ENCODE measurements at places on chromosomes 12 and 14.

DNA sequence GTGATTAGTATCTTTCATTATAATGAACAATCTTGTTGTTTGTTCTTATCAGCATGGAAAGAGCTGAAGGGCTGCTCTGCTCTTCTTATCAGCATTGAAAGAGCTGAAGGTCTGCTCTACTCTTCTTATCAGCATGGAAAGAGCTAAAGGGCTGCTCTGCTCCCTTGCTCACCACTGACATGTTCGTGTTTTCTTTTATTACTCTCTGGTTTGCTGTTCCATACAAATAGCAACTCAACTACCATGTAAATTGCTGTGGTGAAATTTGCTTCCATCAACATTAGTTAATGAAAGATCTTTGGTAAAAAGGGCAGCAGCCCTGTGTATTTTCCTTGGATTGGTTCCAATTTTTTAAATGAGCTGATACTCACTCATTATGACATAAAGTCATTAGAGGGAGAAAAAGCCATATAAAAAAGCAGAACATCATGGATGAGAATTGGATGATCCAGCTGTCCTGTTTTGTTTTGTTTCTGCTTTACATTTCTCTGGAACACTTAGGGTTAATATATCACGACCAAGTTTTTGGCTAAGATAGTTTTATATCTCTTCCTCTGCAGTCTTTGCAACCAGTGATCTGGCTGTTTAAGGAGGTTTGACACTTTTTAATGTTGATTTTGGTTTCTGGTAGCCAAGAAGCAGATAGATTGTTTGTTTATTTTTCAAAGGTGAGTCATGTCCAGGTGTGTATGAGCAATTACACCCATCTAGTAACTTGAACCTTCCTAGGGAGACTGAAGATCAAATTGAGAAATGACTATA is 356.6 kb downstream of the CEP128 start:
- peaks cover 9% of the 10 kb centered on the region for H3K4me1 ChIP-seq
- H3K27ac ChIP-seq = no peak overlapping the region
- H3K4me3 ChIP-seq = no peak overlapping the region
- DNase-seq = no peak
- H3K36me3 ChIP-seq = peaks cover 2% of the 10 kb centered on the region
- no peaks in the 10 kb centered on the region for H3K27me3 ChIP-seq

GRCh38 chr14:91302391-91302790 is 57.9 kb upstream of the GPR68 start:
- H3K4me1 ChIP-seq = peaks cover 37% of the 10 kb centered on the region
- H3K27me3 ChIP-seq = no peaks in the 10 kb centered on the region
- no peak for DNase-seq
- peaks cover 89% of the 10 kb centered on the region for H3K36me3 ChIP-seq

- H3K4me1 ChIP-seq = peaks cover 68% of the 10 kb centered on the region
- peaks cover 19% of the 10 kb centered on the region for H3K36me3 ChIP-seq
- peak overlapping the region; percentile 5 for H3K4me3 ChIP-seq
- peak overlapping the region; percentile 73 for H3K27ac ChIP-seq
- DNase-seq = no peak
These were observed 12.1 kb downstream of the CNOT2 start for GRCh38 chr12:70255311-70255710.

DNA sequence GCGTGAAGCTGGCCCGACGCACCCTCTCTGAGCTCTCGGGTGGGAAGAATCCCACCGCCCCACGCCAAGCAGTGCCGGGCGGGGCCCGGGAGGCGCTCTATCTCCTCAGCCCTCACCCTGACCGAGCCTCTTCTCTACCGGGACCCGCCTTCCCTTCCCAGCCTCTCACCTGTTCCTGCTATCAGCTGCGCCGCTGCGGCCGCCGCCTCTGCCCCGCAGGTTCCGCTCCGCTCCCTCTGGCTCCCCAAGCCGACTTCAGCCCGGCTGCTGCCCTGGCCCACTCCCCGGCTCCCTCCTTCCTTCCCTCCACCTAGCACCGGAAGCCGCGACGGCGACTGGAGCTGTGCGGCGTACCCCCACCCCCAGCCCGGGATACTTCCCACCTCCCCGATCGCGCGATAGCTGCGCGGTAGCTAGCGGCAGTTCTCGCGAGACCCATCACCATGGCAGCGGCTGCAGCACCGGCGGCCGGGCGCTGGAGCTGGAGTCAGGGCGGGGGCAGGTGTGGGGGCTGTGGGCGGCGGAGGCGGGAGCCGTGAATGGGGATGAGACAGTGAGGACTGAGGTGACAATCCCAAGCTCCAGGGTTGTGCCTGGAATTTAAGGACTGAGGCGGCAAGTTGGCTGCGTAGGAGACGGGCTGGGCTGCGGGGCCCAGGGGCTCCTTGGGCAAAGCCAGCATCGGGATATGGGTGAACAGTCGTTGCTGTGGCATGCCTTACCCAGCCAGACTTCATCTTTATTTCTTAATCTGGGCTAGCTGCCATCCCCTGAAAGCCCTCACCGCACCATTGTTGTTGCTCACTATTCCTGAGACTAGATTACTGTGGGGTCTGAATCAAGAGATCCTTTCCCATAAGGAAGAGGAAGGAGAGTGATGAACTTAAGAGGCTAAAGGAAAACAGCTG is at the start of gene ARF3:
TSS of gene ARF3 (minus strand) at position 347 of the 908 bp plus-strand sequence. CDS start 16,392 bp downstream, outside the sequence.
- peak within 1 kb of the TSS; percentile 89 for H3K27ac ChIP-seq
- peaks cover 53% of the 10 kb centered on the region for H3K4me1 ChIP-seq
- DNase-seq = peak; percentile 80
- H3K27me3 ChIP-seq = peaks cover 13% of the 10 kb centered on the region
- peaks cover 19% of the 10 kb centered on the region for H3K36me3 ChIP-seq

DNA sequence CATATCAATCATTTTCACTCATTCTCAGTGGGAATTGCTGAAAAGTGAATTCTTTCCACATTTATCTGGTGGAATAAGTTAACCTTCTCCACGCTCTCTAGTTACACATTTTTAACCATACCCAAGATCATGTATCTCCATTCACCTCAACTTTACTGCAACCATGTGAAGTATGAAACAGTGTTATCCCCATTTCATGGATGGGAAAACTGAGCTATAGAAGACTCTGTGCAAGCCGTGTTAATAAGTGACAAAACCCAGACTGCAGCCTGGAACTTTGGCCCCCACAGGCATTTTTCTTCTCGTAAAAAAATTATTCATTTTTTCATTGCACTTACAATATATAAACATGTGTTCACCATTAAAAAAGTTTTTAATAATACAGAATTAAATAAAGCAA is 82.4 kb upstream of the CCND2 start:
- H3K36me3 ChIP-seq = no peaks in the 10 kb centered on the region
- no peaks in the 10 kb centered on the region for H3K4me1 ChIP-seq
- H3K27me3 ChIP-seq = no peaks in the 10 kb centered on the region
- no peak overlapping the region for H3K27ac ChIP-seq
- DNase-seq = no peak

DNA sequence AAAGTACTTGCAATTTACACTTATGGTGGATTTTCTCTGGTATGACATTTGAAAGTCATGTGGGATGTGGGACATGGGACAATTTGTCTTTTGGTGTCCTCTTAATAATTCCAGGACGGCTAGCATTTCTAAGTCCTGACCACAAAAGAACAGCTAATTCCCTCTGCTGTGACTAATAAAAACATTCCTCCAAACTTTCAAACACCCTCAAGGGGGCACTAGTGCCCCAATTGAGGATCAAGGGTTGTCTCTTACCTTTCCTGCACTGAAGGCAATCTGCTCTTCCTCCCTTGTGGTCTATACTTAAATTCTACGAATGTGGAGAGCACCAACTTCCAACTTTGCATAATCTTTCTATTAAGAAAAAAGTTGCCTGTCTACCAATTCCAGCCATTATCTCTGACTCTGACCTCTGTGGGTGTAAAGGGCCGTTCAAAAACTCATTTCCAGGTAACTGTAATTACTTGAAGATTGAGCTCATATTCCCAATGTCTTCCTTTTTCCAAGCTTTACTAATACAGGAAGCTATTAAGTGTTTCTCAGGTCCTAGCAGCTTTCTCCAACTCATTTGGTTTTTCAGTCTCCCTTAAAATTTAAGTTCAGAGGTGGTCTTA is 210.2 kb downstream of the PTPRO start:
- H3K36me3 ChIP-seq = no peaks in the 10 kb centered on the region
- DNase-seq = no peak
- no peaks in the 10 kb centered on the region for H3K27me3 ChIP-seq
- H3K4me3 ChIP-seq = no peak overlapping the region
- peaks cover 4% of the 10 kb centered on the region for H3K4me1 ChIP-seq

- H3K27ac ChIP-seq = no peak overlapping the region
- no peak for DNase-seq
- no peak overlapping the region for H3K4me3 ChIP-seq
- peaks cover 3% of the 10 kb centered on the region for H3K36me3 ChIP-seq
- H3K4me1 ChIP-seq = no peaks in the 10 kb centered on the region
These were observed 14.2 kb downstream of the IQSEC3 start for GRCh38 chr12:80681-81190.

DNA sequence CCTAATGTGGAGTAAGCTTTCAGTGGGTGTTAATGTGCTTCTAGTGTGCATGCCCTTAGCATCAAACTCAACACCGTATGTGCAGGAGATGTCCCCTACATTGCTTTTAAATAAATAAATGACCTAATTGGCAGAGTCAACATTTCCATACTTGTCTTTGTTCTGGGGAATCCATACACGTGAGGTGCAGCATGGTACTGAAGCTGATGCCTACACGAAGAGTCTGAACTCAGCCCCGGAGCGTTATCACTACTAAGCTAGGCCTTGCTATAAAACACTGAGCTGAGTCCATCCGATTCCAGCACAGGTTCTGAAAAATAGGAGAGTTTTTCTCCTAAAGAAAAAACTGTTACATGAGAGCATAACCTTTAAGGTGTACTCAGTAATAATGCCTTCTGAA is 125.0 kb upstream of the DYRK2 start:
- peaks cover 18% of the 10 kb centered on the region for H3K4me1 ChIP-seq
- H3K4me3 ChIP-seq = no peak overlapping the region
- DNase-seq = no peak

DNA sequence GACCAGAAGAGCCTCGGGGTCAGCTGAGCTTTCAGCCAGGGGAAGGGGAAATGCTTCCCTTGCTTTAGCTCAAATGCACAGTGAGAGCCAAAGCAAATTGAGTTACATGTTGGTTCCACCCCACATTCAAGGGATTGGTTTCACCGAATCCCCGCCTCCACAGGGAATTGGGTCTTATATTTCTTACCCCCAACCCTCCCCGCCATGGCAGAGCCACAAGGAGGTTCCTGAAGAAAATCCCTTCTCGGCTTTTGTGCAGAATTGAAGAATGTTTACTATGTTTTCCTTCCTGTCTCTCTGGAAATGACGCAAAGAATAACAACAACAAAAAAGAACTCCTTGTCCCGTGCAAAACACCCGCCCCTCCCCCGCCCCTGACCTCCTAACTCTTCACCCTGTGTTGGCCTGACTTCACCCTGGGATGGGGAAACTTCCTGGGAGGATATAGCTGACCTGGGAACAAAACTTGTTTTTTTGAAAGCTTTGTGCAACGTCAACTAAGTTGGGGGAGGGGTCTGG is 21.9 kb upstream of the CIPC start:
- DNase-seq = no peak
- H3K4me1 ChIP-seq = peaks cover 3% of the 10 kb centered on the region
- no peaks in the 10 kb centered on the region for H3K27me3 ChIP-seq
- H3K36me3 ChIP-seq = peaks cover 2% of the 10 kb centered on the region
- no peak overlapping the region for H3K27ac ChIP-seq

DNA sequence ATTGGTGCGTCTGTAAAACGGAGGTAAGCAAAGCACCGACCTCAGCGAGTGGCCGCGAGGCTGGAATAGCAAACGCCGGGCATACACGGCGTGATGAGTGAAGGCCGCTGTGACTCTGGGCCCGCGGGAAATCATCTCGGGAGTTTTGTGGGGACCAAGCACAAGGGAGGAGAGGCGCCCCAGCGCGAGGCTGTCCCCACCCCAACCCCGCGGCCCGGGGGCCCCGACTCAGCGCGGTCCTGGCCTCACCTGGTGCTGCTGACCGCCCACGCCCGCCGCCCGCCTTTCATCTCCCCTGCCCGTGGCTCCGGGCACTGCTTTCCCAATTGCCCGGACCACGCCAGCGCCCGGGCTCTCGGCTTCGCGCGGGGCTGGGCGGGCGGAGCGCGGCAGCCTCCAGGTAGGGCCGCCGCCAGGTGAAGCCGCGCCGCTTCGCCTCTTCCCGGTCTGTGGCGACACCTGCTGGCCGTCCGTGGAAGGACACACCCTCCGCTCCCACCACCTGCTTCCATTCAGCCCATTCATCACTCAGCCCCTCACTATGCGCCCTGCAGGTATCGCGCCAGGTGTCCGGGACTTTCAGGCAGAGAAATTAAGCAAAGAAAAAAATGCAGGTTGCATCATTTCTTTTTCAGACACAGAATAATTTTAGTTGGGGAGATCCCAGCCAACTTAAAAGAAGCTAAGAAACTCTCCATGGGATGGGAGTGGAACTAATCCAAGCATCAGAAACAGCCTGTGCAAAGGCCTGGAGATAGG is 360.4 kb downstream of the MED13L start:
- H3K4me1 ChIP-seq = no peaks in the 10 kb centered on the region
- DNase-seq = peak; percentile 70
- peaks cover 2% of the 10 kb centered on the region for H3K36me3 ChIP-seq
- peaks cover 78% of the 10 kb centered on the region for H3K27me3 ChIP-seq
- H3K27ac ChIP-seq = no peak overlapping the region

DNA sequence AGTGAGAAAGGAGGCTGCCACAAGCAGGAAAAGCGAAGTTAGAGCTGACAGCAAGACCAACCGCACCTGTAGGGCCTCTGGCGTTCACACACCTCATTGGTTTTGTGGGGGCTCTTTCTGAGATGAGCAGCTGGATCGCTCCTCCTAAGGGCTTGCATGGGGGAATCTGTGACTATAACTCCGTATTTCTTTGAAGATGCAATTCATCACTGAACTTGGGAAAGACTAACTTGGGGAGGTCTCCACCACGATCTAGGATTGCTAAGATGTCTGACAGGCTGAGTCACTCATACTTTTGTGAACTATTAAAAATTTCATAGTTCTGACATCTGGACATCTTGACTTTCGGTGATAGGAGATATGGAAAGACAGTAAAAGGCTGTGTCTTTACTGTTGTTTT is 173.6 kb downstream of the ETV6 start:
- no peak for DNase-seq
- no peaks in the 10 kb centered on the region for H3K27me3 ChIP-seq
- peaks cover 8% of the 10 kb centered on the region for H3K36me3 ChIP-seq
- peaks cover 12% of the 10 kb centered on the region for H3K4me1 ChIP-seq

DNA sequence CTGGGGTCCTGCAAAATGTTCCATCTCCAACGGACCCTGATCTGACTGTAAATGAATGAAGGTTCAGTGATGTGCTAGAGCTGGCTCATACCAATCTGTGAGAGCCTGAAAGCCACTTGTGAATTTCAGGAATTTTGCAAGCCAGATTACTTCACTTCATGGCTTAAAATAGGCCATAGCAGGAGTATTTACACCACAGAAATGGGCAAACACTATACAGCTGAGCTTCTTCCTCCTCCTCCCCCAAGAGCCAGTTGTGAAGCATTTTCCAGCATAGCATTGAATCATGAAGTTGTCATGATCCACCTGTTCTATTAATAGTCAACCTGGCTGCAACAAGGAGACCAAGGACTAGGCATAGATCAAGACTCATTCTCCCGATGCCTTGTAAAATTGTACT is 141.3 kb upstream of the RASSF8 start:
- H3K27me3 ChIP-seq = no peaks in the 10 kb centered on the region
- H3K27ac ChIP-seq = no peak overlapping the region
- no peaks in the 10 kb centered on the region for H3K36me3 ChIP-seq

GRCh38 chr14:93861836-93862235 is 65.3 kb upstream of the FAM181A start:
- H3K4me1 ChIP-seq = no peaks in the 10 kb centered on the region
- no peak overlapping the region for H3K4me3 ChIP-seq
- peaks cover 52% of the 10 kb centered on the region for H3K27me3 ChIP-seq
- DNase-seq = no peak
- H3K36me3 ChIP-seq = no peaks in the 10 kb centered on the region
- no peak overlapping the region for H3K27ac ChIP-seq

All from central memory CD8-positive, alpha-beta T cell (primary cell).